ENCODE measurements at places on chromosomes 1 and 21.

GRCh38 chr1:113874012-113874879 is 2.7 kb upstream of the PTPN22 start:
- peak; percentile 0 for DNase-seq

DNA sequence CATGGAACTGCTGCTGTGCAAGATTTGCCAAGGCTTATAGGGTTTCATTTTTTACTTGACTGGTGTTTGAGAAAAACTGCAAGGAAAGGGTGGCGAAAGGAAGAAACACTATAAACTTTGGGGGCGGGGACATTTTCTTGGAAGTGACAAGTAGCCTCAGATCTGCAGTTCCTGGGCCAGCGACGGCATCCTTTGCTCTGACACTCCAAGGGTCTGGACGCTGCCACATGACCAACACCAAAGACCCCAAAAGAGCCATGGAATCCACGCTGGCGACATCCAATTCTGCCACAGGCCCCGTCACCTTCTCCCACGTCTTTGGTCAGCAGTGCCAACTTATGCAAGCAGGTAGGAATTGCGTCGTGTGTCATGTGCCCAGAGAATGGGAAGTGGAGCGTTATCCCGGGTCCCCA is 193.4 kb downstream of the PRDM2 start:
- no peak for DNase-seq

GRCh38 chr1:171128463-171128862 is 37.8 kb downstream of the FMO3 start:
- DNase-seq: no peak

DNA sequence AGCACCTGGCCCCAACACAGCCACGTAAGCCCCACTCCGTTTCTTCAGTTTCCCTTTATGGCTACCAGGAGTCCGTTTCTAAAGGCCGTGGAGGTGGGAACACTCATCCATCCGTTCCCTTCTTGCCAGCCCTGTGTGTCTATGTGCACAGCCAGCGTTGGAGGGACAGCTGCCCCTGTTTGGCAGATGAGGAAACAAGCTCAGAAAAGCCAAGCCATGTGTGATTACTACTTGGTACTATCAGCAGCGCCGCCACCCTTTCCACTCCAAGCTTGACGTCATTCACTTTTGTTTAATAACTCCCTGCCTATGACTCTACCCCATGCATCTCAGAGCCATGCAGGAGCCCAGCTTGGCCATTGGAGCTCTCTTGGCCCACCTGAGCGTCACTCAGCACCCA is 3.5 kb downstream of the LRP8 start:
- no peak for DNase-seq

DNA sequence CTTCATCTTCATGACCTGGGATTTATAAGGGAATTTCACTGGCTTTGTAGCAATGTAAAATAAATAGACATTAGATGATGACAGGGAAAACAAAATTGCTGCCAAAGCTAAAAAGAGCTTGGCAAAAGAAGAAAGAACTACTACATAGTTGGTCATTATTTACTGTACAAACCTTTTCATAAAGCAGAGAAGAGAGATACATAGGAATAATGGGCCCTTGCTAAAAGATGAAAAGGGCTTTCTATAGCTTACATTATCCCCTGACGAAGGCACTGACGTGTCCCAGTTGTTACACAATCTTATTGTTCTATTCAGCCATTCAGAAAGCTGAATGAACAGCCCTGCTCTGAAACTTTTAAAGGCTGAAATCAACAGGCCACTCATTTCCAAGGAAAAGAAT is 57.1 kb downstream of the ZC3H11B start:
- DNase-seq: peak; percentile 73

- DNase-seq: no peak
These were observed 3.3 kb upstream of the ADAMTS5 start for GRCh38 chr21:26969971-26970725.

DNA sequence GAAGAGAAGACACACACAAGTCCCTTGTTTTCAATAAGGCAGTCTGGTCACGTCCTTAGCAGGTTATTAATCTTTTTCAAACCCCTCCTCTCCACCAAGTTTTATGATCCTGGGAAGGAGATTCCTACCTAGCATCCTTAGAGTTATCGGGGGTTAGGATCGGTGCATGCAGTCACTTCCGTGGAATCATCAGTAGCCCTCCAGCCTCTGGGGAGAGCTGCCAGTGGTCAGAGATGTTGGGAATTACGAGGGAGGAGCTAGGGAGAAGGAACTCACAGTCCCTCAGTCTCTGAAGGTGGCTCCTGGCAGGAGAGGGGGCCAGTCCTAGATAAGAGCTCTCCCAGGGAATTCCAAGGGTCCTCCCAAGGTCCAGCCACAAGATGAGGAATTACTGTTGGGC is 57.7 kb upstream of the ATP5PO start:
- DNase-seq: no peak

GRCh38 chr1:237394281-237394680 is 352.3 kb downstream of the RYR2 start:
- DNase-seq: no peak

- no peak for DNase-seq
These were observed 88.7 kb upstream of the SIM2 start for GRCh38 chr21:36610201-36610600.

- no peak for DNase-seq
These were observed 26.1 kb downstream of the ACOT7 start for GRCh38 chr1:6367381-6368012.

DNA sequence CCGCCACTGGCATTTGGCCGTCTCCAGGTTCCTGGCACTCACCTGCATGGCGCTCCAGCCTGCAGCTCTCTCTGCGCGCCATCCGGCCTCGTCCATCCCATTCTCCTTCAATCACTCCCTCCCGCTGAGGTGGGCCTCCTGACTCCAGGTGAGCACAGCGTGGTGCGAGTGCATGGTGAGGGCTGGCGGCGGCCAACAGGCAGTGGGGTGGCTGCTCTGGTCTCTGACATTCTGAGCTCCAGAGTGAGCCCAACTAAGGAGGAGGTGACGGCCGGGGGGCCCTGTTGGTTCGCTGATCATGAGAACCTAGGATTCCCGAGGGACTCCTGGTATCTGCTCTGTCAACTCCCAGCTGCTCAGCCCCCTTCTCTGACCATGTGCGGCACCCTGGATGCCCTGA is 130.4 kb downstream of the AJAP1 start:
- no peak for DNase-seq

DNA sequence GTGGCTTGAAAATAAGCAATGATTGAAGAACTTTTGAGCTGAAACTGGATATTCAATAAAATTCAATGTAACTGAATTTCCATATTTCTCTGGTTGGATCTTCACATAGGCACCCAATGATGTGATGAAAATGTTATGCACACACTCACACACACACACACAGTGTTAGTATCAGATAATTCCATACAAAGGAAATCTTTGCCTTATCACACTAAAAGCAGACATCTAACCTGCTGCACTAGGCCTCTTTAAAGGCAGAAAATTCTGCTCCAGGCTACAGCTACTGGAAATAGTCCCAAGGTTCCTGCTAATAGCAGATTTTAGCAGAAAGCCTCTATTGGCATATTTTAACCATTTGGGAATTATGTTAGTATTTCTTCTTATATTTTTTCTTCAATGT is 309.6 kb downstream of the COL11A1 start:
- no peak for DNase-seq

GRCh38 chr1:200969726-200970561 is 53.6 kb downstream of the KIF21B start:
- no peak for DNase-seq

DNA sequence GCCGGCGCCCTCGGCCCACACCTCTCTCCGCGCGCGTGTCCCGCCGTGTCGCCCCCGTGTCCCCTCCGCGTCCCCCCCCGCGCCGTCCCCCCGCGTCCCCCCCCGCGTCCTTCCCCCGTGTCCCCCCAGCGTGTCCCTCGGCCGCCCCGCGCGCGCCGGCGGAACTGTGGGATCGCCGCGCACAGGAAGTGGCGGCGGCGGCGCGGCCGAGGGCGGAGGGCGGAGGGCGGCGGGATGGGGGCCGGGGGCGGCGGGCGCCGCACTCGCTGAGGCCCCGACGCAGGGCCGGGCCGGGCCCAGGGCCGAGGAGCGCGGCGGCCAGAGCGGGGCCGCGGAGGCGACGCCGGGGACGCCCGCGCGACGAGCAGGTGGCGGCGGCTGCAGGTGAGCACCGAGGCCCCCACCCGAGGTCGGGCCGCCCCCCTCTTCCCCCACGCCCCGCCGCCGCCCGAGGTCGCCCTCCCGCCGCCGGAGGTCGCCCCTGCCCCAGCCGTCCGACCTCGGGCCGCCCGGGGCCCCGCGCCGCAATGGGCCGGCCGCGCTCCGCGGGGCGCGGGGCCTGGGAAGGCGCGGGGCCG is at the start of gene AGPAT3:
Gene AGPAT3 (plus strand): TSS at position 262 of the 578 bp plus-strand sequence. CDS start 94,459 bp downstream, outside the sequence.
- peak; percentile 84 for DNase-seq

DNA sequence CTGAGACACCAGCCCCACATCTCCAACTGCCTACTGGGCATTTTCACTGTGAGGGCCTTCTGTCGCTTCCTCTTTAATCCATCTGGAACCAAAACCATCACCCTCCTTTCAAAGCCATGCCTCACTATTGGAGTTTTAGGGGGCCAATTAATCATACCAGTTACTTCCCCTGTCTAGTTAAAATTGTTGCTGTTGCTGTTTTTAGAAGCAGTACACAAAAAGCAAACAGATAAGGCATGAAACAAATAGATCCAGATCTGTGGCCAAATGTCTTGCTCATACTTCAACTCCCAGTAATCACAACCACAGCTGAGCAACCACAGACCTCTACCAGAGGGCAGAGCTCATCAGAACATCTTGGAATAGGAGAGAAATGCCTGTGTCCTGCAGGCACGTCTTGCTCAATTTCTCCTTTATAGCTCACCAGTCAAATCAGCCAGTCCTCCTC is 133.8 kb upstream of the C1orf105 start:
- DNase-seq: peak; percentile 69

DNA sequence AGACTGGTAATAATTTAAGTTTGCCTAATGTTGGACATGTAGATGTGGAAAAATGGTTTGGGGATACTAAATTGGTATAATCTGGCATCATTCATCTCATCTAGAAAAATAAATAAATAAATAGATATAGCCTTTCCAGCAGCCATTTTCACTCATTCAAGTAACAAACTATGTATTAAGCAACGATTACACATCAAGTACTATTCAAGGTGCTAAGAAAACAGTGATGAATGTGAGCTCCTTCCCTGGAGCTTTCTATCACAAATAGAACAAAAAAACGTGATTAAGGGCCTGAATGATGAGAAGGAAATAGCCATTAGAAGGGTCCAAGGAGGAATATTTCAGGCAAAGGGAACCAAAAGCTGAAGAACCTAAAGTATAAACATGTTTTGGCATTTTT is 37.1 kb downstream of the STIL start:
- no peak for DNase-seq

DNA sequence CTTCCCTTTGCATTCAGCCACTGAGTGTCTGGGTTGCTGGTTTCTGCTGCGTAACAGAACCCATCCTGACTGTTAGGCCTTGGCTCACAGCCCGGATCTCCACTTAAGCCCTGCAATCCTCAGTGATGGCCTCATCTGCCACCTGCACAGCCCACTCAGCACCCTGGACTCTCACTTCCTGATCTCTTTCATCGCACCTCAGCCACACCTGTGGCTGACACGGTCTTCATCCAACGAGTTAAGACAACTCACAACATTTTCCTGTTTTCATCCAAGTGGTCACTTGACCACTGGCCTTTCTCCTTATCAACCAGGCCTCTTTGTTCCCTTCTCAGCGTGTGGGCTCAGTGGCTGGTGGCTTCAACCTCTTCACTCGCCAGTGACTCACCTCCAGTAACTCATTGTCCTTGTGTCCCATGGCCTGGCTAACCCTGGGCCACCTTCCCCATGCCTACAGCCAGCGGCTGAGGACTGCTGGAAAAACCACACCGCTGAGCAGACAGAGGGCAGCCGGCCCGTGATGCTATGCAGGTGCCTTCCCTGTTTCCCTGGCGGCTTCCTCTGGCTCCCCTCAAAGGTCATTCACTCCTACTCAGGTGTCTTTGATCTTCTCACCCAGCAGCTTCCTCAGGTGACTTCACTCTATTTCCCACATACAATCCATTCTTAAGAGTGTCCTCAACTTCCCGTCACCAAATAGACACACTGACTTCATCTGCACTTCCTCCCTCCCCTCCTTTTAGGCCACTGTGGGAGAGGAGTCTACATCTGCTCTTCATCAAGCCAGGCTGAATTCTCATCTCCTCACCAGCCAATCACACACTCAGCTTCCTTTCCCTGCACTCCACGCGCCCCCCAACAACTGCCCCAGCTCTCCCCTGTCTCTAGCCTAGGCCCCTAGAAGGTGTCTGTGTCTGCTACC is 19.9 kb upstream of the EDN2 start:
- DNase-seq: peak; percentile 73

DNA sequence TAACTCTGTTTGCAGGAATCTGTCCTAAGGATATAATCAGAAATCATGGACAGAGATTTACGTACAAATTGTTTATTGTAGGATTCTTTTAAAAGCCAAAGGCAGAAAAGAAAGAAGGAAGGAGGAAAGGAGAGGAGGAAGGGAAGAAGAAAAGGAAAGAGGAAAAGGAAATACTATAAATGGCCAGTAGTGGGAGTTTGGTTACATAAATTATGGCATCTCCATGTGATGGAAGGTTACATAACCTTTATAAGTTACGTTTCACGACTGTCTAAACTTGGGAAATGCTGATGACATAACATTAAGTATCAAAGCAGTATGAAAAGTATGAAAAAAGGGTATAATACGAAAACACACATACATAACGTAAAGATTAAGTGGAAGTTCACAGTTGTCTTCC is 39.0 kb downstream of the SMYD2 start:
- peak; percentile 23 for DNase-seq

Measured in NCI-H69 (cell line).